MM.1S (cell line): ENCODE measurements at places on chromosomes 12 and 14.
A peak's percentile ranks its signal among the peaks of the same experiment; 100 is the strongest.

GRCh38 chr12:102568276-102568675, 87.9 kb upstream of the IGF1 start:
- no peak for DNase-seq

DNA sequence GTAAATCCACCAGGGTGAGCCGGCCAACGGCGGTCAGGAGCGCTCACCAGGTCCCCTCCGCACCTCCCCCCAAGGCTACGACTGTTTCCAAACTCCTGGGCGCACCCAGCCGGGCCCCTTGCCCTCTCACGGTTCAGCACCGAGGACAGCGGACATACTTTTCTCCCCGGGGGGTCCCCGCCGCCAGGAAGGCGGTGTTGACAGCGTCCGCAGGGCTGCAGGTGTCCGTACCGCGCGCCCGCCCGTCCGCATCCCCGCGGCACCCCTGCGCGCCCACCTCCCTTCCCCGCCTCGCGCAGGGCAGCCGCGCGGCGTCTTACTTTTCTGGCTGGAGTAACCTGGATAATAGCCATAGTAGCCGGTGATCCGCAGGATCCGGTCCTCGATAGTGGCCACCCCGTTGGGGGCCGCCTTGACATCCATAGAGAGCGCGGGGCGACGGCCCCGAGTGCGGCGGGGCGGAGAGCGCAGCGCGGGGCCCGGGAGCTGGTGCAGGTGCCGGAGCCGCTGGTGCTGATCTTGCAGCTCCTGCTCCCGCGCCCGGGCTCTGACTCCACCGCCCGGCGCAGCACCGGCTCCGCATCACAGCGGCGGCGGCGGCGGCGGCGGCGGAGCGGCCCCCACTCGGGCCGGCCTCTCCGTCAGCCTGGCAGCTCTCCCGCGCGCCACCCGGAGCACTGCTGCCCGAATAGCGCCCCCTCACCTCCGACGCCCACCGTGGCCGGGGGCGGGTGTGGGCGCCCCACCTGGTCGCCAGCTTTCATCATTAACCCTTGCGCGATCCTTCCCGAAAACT, at the start of gene SLC35F4:
Gene SLC35F4, minus strand, starts transcription at position 690 of the 796 bp plus-strand sequence.
- DNase-seq: no peak

- DNase-seq: no peak
Measured at GRCh38 chr14:91611528-91611927, 101.4 kb upstream of the PPP4R3A start.

- peak; percentile 79 for DNase-seq
Measured at GRCh38 chr12:16939871-16940306, 333.9 kb upstream of the LMO3 start.

- DNase-seq: no peak
Measured at GRCh38 chr12:130146176-130146931, 15.9 kb upstream of the FZD10 start.

DNA sequence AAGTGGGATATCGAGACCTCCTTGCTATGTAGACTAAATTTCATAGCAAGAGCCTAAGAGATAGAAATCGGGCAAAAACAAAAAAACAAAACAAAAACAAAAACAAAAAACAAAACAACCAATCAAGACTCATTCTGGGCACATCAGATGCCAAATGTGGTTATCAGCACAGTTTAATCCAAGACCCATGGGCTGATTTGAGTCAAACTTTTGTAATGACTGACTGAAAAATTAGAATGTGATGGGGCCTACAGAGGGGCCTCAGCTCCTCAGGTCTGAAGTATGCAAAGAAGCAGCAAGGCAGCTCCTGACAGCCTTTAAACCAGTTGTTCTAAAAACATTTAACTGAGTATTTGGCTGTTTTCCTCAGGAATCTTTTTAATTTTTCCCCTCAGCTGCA, 49.3 kb downstream of the SLC4A8 start:
- no peak for DNase-seq

GRCh38 chr14:23648764-23649460, 12.7 kb downstream of the DHRS2 start:
- no peak for DNase-seq
